ENCODE measurements at places on chromosomes 5 and 9.
A peak's percentile ranks its signal among the peaks of the same experiment; 100 is the strongest.

DNA sequence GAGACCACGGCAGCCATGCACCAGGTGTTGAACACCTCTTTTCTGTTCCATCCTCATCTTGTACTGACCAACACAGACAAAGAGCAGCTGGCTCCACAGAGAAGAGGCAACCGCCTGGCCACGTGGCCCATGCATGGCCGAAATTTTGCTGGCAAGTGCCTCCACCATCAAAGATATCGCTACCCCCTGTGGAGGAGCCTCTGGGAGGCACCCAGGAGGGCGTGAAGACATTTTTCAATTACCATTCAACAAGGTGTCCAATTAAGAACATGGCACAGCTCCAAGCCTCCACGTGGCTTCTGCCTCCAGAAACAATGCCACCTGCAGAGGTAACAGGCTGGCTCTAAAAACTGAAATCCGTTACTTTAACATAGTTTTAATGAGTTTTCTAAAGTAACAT lies 54.4 kb upstream of the CKS2 start:
- no peak for DNase-seq

- peak; percentile 44 for DNase-seq
Observed at GRCh38 chr9:2016408-2017330, 1.5 kb downstream of the SMARCA2 start.

DNA sequence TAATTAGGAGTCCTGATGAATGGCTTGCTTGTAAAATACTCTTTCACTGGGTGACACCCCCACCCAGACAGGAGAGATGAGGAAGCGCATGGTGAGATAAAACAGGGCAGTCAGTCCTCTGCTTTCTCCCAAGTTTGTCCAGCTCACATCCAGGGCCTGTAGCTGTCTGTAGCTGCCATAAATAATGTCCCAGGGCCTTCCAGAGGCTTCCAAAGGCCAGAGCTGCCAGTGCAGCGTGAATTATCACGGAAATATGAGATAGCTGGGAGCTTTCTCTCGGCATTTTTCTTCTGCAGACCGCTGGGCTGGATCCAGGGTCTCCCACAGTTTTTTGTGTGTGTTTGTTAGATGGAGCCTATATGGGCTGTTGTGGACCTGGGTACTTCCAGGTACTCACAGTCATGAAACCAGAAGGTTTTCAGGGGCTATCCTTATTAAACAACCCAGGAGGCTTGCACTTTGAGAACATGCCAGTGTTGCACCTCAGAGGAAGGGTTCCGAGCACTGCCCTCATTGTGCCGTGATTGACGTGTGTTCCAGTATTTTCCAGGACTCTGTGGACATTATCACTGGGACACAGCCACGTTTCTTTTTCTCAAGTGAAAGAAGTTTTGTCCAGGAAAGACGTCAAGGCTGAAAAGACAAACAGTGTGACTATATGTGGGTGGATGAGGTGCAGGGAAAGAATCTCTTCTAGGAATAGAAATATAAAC lies 117.5 kb downstream of the FGF1 start:
- no peak for DNase-seq

GRCh38 chr5:173903396-173904140 lies 15.4 kb downstream of the CPEB4 start:
- no peak for DNase-seq

- DNase-seq, result no peak
Observed at GRCh38 chr9:121085661-121086060, 10.9 kb downstream of the CNTRL start.

DNA sequence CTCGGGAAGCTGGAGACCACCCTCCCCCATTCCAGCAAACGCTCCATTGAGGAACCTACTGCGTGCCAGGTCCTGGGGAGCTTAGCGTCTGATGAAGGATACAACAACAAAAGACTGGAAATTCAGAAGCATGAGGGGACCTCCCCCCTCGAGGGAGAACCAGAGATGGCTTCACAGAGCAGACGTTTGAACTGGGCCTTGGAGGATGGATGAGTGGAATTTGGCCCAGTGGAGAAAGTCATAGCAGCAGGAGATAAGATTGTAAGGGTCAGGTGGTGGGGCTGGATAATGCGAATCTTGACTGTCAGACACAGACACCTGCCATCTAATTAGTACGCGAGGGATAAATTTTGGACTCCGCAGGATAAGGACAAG lies 1.2 kb upstream of the SLC25A51 start:
- DNase-seq, result no peak

GRCh38 chr5:60520451-60521227 lies 179.3 kb downstream of the DEPDC1B start:
- no peak for DNase-seq

- no peak for DNase-seq
Observed at GRCh38 chr9:2486988-2487387, 134.6 kb upstream of the VLDLR start.

- no peak for DNase-seq
Observed at GRCh38 chr5:115431116-115431515, 113.5 kb downstream of the FEM1C start.

- DNase-seq, result no peak
Observed at GRCh38 chr5:145479271-145479670, 355.9 kb downstream of the PRELID2 start.

GRCh38 chr5:142122121-142122520 lies 13.5 kb downstream of the NDFIP1 start:
- no peak for DNase-seq

DNA sequence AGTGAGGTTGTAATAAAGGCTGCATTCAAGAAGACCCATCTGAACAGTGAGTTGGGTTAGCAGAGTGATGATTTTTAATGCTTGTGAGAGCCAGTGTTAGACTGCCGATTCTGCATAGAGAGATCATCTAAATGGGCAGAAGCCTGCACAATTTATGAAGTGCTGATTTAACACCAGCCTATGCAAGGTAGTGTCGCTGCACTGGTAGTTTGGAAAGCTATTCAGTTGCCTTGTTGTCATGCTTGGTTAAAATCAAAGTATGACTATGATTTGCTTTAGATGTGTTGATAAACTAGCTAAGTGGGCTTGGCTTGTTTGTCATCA lies 379 bp upstream of the LRRTM2 start:
- no peak for DNase-seq

GRCh38 chr5:15682122-15682521 lies 182.1 kb downstream of the FBXL7 start:
- DNase-seq, result no peak

DNA sequence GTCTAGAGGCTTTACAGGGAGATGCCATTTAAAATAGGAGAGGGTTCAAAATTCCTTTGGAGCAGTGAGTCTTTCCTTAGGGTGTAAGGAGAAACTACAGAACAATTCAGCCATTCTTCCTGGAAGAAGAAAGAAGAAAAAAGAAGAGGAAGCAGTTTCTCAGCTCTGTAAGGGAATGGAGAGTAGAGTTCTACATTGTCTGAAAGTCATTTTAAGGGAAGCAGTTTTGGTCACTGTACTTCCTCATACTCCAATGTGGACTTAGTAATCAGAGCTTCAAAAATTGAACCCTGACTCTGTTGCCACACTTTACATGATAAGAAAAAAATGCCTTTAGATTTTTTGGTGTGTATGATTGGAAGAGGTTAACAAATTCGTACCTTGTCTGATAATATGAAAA lies 122.4 kb downstream of the LRRC70 start:
- no peak for DNase-seq

DNA sequence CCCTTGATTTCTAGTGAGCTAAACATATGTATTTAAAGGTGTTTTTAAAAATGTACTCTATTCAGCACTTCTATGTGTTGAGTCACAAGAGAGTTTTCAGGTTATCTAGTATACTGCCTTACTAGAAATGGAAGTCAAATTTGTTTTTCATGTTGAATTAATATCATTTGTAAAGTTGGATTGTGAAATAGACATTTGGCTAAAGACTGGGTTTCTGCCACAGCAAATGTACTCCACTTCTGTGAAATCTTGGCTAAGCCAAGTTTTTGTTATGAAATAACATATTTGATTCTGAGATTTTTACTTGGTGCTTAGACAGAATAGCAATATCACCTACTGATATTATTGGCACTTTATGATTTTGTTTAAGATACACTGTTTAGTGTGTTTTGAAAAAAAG lies 106.0 kb downstream of the CWC27 start:
- DNase-seq, result no peak

GRCh38 chr5:68084396-68084795 lies 131.2 kb upstream of the PIK3R1 start:
- no peak for DNase-seq

DNA sequence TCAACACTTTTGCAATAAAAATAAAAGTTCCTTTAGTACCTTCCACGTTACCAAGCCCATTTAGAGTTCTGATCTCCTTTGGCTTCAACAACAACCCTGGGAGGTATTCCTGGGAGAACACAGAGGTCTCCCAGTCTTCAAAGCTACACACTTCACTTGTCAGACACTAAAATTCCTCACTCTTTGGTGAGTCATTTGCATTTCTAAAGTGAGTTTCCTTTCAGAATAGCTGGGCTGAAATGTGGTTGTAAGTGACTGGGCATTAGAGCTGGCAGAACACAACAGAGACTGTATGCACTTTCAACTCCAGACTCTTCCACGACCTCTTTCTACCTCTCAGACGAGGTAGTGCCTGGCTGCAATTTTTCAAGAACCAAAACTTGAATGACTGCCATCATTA lies 11.5 kb upstream of the F2RL1 start:
- no peak for DNase-seq

- DNase-seq, result no peak
Observed at GRCh38 chr9:82191082-82191770, 202.7 kb downstream of the SPATA31D1 start.

- DNase-seq, result no peak
Observed at GRCh38 chr5:133114933-133115310, 63.1 kb downstream of the HSPA4 start.

DNA sequence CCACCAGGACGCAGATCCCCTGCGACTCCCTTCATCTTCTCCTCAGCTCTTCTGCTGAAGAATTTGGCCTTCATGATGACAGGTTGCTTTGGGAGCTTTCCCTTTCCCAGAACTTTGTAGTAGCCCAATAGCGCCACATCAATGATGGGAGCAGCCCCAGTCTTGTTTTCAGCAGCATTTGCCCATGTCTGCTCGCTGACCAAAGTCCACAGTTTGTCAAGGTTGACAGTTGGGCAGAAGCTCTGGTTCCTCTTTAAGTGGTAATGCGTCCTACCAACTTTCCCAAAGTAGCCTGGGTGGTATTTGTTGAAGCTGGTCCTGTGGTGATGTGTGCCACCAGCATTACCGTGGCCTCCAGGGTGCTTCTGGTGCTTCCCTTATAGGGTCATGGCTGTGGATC lies 62.2 kb downstream of the GCNT4 start:
- DNase-seq, result no peak

DNA sequence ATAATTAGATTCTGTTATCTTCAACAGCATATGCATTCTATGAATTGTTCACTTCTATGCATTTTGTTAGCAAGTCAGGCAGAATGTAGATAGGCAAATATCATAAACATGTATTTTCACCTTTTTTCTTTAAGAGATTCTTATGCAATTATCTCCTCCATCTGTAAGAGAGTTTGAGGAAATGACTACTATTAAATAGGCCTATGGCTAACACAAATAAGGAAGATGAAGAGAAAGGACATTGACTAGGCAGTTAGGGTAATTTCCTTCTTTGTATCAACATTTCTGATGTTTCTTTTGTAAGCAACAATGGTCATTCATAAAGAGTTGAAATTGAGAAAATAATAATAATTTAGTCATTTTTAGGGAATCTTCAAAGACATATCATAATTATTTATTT lies 145.2 kb upstream of the CDH12 start:
- no peak for DNase-seq

GRCh38 chr5:155050384-155051019 lies 36.9 kb downstream of the KIF4B start:
- no peak for DNase-seq

DNA sequence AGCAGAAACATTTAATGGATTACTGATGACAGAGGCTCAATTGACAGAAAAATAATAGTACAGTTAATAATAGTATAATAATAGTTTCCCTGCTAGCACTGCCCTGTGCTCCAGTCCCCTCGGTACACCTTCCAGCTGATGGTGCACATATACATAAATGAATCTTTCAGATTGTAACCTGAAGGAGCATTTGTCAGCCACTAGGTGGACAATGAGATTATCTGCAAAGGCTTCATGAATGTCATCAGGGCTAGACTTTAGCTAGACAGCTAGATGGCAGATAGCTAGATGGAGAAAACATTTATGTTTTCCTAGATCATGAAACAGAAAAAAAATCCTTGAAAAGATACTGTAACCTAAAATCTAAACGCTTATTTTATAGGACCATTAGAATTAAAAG lies 304.4 kb upstream of the SMC2 start:
- DNase-seq, result no peak

DNA sequence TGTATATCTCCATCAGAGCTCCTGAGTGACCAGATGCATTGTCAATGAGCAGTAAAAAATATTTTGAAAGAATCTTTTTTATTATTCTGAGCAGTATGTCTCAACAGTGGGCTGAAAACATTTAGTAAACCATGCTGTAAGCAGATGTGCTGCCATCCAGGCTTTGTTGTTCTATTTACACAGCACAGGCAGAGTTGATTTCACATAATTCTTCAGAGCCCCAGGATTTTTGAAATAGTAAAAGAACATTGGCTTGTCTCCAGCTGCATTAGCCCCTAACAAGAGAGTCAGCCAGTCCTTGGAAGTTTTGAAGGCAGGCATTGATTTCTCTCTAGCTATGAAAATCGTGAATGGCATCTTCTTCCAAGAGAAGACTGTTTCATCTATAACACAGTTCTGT lies 25.2 kb upstream of the ENTREP1 start:
- no peak for DNase-seq

- no peak for DNase-seq
Observed at GRCh38 chr9:114084282-114085073, 6.4 kb upstream of the AMBP start.

- no peak for DNase-seq
Observed at GRCh38 chr9:133811471-133811870, 73.3 kb upstream of the SARDH start.

DNA sequence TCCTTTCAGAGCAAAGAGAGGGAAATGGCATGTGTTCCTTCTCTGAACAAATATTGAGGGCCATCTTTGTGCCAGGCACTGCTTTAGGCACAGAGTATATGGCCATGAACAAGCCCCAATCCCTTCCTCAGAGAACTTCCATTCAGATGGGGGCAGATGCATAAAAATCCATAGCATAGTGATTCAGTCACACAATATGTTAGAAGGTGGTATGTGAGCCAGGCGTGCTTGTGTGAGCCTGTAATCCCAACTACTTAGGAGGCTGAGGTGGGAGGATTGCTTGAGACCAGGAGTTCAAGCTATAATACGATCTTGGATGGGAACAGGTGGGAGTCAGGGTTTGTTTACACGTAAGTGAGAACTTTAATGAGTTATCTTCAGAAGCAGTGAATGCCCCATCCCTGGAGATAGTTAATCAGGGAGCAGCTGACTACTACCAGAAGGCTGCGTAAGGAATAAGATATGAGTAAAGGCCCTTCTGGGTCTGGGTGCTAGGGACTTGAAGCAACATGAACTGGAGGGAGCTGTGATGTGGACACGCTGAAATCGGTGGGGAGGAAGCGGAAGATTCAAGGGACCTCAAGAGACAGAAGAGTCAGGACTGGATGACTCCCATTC lies 27.1 kb downstream of the NANS start:
- DNase-seq, result no peak

GRCh38 chr9:108761655-108762347 lies 94.0 kb downstream of the ACTL7B start:
- DNase-seq, result no peak
